Right renal cortex interstitium (tissue), 3 donors: ENCODE measurements at places on chromosomes 3 and 15. TPM values are rescaled to one million over a fixed set of nuclear protein-coding genes. Genes with fewer than 3 reads are reported as not detected.

IREB2 gene
- polyA plus RNA-seq, result 68.9 TPM

GABRB3 gene
- 9.1 TPM for polyA plus RNA-seq

C2CD4B gene
- polyA plus RNA-seq, result 0.46 TPM

DNA sequence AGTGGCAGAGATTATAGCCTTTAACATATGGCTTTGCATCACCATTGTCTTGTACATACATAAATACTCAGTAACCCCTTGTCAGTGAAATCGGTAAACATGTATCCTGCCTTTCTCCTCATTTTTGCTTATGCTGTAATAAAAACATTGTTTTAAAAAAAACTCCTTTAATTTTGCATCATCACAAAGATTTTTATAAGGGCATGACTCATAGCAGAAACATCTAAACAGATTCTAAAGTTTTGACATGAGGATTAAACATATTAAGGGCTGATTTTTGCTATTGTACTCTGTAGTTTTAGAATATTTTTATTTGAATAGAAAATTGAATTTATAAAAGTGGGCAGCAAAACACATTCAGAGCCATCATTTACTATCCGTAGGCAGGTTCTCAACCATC is 275.9 kb downstream of the ZIC4 start:
- no peak for DNase-seq

- no peak for DNase-seq
Observed at GRCh38 chr3:98901119-98901391, 440 bp downstream of the DCBLD2 start.

GRCh38 chr15:82081914-82082762 is 36.3 kb upstream of the MEX3B start:
- no peak for DNase-seq

GRCh38 chr15:78930577-78931388 is 14.1 kb downstream of the CTSH start:
- DNase-seq, result no peak
